ENCODE measurements at places on chromosomes 11 and 22.

- H3K36me3 ChIP-seq = no peaks in the 10 kb centered on the region
- peaks cover 15% of the 10 kb centered on the region for H3K27me3 ChIP-seq
- DNase-seq = no peak
- no peak overlapping the region for H3K4me3 ChIP-seq
Observed at GRCh38 chr11:70509476-70509875, 111.1 kb downstream of the CTTN start.

DNA sequence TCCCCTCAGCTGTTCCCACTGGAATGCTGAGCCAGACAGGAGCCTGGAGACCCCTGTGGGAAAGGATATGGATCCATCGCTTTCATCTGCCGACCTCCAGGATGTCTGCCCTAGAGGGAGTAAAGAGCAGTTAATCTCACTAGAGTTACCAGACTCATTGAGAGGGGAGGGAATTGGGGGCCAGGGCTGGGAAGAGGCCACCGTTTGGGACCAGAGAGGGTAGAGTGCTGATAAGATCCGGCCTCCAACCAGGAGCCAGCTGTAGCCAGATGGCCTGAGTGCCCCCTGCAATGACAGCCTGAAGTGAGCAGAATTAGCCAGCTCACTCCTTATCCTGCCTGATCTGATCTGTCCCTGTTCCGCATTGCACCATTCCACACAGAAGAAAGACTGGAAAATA lies 3.7 kb upstream of the APLNR start:
- no peak overlapping the region for H3K27ac ChIP-seq
- H3K27me3 ChIP-seq = peaks cover 23% of the 10 kb centered on the region
- DNase-seq = no peak
- no peak overlapping the region for H3K4me3 ChIP-seq

GRCh38 chr11:125593114-125593820 lies 615 bp downstream of the STT3A start:
- H3K4me3 ChIP-seq = peak overlapping the region; percentile 90
- peaks cover 39% of the 10 kb centered on the region for H3K4me1 ChIP-seq
- no peaks in the 10 kb centered on the region for H3K27me3 ChIP-seq
- no peak for DNase-seq
- peaks cover 37% of the 10 kb centered on the region for H3K36me3 ChIP-seq
- H3K27ac ChIP-seq = peak overlapping the region; percentile 97

- DNase-seq = no peak
- H3K27ac ChIP-seq = no peak overlapping the region
- peaks cover 19% of the 10 kb centered on the region for H3K4me1 ChIP-seq
- H3K4me3 ChIP-seq = no peak overlapping the region
- H3K27me3 ChIP-seq = peaks cover 6% of the 10 kb centered on the region
- H3K36me3 ChIP-seq = peaks cover 4% of the 10 kb centered on the region
Observed at GRCh38 chr11:27470166-27470565, 2.4 kb downstream of the LGR4 start.
